Ascending aorta (tissue), 2 donors: ENCODE measurements at places on chromosomes 6 and 20.

GRCh38 chr6:90078513-90079289, 184.4 kb downstream of the GJA10 start:
- no peak for DNase-seq

GRCh38 chr20:22370137-22370536, 214.2 kb downstream of the FOXA2 start:
- no peak for DNase-seq

GRCh38 chr20:36613974-36614373, 8.4 kb downstream of the RAB5IF start:
- no peak for DNase-seq

- DNase-seq: peak; percentile 51
Observed at GRCh38 chr6:27472182-27472616, 706 bp downstream of the ZNF184 start.

- no peak for DNase-seq
Observed at GRCh38 chr6:155580904-155581303, 125.3 kb upstream of the NOX3 start.

DNA sequence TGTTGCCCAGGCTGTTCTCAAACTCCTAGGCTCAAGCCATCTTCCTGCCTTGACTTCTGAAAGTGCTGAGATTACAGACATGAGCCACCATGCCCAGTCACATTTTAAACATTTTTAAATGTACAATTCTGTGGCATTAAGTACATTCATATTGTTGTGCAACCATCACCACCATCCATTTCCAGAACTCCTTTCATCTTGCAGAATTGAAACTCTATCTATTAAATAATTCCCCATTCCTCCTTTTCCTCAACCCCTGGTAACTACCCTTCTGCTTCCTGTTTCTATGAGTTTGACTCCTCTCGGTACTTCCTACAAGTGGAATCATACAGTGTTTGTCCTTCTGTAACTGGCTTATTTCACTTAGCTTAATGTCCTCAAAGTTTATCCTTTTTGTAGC, 103.8 kb upstream of the NAA20 start:
- no peak for DNase-seq

DNA sequence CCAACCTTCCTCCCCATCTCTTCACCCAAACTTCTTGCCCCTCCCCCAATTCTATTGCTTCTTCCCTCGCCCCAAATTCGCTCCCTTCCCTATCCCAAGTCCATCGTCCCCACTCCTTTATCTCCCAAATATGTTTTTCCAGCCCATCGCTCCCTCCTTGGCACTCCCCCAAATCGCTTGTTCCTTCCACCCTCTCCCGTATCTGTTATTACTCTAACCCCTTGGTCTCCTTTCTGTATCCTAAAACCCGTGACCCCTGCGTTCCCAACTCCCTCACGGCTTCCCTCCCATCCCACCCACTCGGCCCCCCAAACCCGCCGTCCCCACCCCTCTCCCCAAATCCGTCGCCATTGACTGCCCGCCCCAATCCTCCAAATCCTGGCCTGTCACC, 584 bp downstream of the MTCH1 start:
- no peak for DNase-seq

GRCh38 chr20:39433466-39433865, 471.3 kb downstream of the DHX35 start:
- no peak for DNase-seq

GRCh38 chr6:129493354-129493902, 216.5 kb downstream of the ARHGAP18 start:
- DNase-seq: no peak
